Right lobe of liver (tissue), 6 donors: ENCODE measurements at places on chromosomes 1 and 21. TPM values are rescaled to one million over a fixed set of nuclear protein-coding genes. Genes with fewer than 3 reads are reported as not detected.

MAP3K21 gene
- total RNA-seq: 3.6 TPM

HUNK gene
- 0.30 TPM for total RNA-seq

OXCT2 gene
- total RNA-seq: 1.1 TPM

OR2M4 gene
- not detected for total RNA-seq

GRCh38 chr1:115473986-115474565 is 136.0 kb upstream of the NGF start:
- no peaks in the 10 kb centered on the region for H3K36me3 ChIP-seq
- H3K27me3 ChIP-seq: no peaks in the 10 kb centered on the region
- H3K4me1 ChIP-seq: no peaks in the 10 kb centered on the region
- H3K27ac ChIP-seq: no peak overlapping the region
- DNase-seq: no peak
- no peak overlapping the region for H3K4me3 ChIP-seq

DNA sequence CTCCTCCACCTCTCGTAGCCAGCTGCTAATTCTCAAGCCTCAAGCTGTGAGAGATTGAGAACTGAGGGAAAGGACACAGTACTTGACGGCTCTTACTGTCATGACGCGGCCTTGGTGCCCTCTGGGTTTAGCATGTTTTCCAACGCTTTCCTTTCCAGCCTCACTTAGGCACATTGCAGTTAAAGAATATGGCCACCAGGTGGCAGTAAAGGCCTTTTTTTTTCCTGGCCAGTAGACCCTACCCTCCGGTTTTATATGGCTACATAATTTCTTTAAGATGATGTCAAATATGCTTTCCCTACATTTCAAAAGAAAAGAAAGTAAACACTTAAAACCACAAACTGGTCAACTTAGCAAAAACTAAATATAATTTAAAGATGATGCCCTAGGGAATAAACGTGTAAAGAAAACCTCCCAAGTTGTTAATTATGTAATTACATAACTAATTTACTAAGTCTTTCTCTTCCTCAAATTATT is 56.8 kb upstream of the PRDX6 start:
- no peak overlapping the region for H3K4me3 ChIP-seq
- H3K27me3 ChIP-seq: no peaks in the 10 kb centered on the region
- H3K27ac ChIP-seq: no peak overlapping the region
- H3K4me1 ChIP-seq: no peaks in the 10 kb centered on the region

DNA sequence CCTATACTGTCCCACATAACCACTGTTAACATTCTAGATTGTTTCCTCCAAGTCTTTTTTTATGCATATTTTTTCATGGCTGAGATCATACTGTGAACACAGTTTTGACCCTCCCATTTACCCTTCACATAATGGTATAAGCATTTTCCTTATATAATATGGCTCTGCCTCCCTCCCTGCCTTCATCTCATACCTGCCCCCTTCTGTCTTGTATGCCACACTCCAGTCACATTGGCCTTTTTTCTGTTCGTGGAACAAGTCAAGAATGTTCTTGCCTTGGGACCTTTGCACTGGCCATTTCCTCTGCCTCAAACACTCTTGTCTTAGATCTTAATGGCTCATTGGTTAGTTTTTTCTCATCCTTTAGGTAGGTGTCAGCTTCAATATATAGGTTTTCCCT is 24.3 kb upstream of the ELAVL4 start:
- no peak for DNase-seq
- no peaks in the 10 kb centered on the region for H3K36me3 ChIP-seq
- H3K27me3 ChIP-seq: no peaks in the 10 kb centered on the region
- no peak overlapping the region for H3K4me3 ChIP-seq
